ENCODE measurements at places on chromosomes 4 and X.

DNA sequence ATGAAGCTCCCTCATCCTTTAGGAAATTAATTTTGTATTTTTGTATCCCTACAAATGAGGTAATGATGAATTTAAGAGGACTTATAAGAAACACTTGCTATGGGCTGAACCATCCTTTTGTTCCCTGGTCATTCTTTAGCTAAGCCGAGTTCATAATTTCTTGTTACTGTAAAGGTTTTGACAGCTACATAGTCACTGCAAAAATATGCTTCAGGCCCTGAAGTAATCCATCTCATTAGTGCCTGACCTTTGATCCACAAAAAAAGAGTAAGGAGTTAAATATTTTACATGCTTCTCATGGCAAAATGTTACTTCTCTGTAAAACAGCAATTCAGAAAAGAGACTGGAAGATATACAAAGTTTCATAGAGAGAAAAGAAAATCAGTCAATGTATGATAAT is 290.6 kb upstream of the SLIT2 start:
- no peak for DNase-seq

GRCh38 chrX:136397001-136397400 is 90.7 kb upstream of the BRS3 start:
- no peak for DNase-seq

- DNase-seq: no peak
Observed at GRCh38 chr4:60020389-60020788, 1179.7 kb upstream of the ADGRL3 start.

DNA sequence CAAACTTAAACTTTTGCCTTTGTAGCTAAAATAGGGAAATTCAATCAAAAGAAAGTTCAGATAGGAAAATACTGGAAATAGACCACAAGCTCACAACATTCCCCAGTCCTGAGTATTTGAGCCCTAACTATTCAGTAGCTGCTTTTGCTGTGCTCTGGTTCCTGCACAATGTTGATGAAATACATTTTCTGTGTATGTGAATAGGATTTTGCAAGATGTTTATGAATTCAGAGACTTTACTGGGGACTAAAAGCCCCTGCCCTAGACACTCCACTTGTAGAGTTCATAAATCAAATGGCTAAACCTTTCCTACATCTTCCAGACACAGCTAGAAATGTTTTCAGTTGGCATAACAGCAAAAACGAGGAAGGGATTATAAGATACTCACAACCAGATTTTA is 105.9 kb downstream of the FBXO8 start:
- DNase-seq: no peak

- DNase-seq: no peak
Observed at GRCh38 chrX:590693-591404, 39.7 kb upstream of the SHOX start.

GRCh38 chr4:113547487-113548042 is 214.0 kb downstream of the CAMK2D start:
- peak; percentile 81 for DNase-seq

DNA sequence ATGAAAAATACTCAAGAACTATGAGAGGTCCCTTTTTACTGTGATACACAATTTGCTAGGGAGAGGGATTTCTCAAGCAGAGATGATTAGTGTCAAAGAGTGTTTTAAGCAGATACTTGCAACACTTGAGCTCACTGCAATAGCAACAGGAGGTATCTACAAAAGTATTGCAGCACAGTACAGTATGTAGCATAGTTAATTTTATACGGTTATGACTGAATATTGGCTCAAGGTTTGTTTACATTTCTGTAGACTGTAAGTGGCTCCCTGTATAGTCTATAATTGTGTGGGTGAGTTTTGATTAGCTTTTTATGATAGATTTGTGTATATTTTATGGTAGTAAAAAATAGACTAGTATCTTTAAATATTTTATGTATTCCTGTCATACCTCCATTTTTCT is 1177.2 kb downstream of the TECRL start:
- DNase-seq: no peak

All from stimulated activated CD4-positive, alpha-beta T cell treated with anti-CD3 and anti-CD28 coated beads, Interleukin-1b, Interleukin-23, amount 100 ng/mL, for 24 hours (primary cell).